ENCODE measurements at places on chromosomes 16 and 17.

DNA sequence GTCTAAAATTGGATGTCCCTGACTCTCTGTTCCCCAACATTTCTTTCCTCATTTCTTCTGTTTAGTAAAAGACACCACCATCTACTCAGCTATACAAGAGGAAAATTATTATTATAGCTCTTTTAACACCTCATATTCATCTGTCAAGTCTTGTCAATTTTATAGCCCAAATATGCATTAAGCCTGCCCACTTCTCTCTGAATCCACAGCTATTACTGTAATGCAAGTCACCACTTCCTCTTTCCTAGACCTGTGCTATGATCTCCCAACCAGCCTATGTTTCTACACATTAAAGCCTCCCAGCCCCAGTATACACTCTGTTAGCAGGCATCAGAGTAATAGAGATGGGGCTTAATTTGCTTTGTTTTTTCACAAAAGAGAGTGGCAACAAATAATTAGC, 252.9 kb downstream of the GRIN2A start:
- peak; percentile 18 for DNase-seq

- no peak for DNase-seq
These were observed 50.6 kb downstream of the RAB11FIP3 start for GRCh38 chr16:476039-476438.

- no peak for DNase-seq
These were observed 128.3 kb downstream of the CCDC144A start for GRCh38 chr17:16818340-16818739.

GRCh38 chr16:17258848-17259713, 211.7 kb downstream of the XYLT1 start:
- DNase-seq: peak; percentile 53

DNA sequence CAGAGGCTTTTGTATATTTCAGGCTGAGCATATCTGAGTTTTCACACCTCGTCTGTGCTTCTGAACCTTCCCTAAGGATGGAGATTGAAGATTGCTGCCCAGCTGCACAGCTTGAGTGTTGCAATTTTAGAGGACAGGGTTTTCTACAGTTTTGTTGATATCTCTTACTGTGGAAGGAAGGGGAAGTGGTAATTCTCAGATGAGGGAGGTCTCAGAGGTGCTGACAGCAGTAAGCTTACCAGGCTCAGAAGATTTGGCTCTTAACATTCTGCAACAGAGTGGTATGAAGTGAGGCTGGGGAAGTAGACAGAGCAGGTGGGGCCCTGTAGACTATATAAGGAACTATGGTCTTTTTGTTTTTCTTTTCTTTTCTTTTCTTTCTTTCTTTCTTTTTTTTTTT, 45.8 kb upstream of the ARHGAP17 start:
- DNase-seq: no peak

DNA sequence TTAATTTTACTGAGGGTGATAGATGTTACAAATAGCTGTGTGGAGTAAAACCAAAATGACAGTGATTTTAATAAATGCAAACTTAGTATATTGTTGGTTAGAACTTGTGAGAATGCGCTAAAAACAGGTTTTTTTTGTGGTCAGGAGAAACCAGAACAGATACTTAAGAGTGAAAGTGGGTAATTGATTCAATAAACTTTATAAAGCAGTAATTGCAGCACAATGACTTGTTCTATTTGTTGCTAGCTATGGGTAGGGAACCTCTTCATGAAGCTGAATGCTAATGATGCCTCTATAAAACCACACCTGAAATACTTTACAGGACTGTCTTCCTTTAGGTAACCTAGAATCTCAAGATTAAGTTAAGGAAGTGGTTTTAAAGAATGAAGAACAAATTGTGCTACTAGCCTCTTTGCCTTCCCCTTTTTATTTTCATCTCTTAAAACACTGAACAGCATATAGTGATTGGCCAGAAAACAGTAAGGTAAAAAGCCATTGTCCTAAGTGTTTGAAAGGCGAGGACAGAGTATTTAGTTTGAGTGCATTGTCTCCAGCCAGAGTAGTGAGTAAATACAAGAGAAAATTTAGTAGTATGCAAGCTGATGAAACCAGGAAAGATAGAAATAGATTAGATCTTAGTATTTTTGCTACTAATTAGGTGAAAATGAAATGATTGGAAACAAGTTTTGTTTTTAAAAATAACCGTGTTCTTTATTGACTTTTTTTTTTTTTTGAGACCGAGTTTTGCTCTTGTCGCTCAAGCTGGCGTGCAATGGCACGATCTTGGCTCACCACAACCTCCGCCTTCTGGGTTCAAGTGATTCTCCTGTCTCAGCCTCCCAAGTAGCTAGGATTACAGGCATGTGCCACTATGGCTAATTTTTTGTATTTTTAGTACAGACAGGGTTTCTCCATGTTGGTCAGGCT, 6.0 kb downstream of the GGNBP2 start:
- DNase-seq: no peak

- DNase-seq: no peak
These were observed 14.7 kb downstream of the HOXB4 start for GRCh38 chr17:48563385-48563838.

DNA sequence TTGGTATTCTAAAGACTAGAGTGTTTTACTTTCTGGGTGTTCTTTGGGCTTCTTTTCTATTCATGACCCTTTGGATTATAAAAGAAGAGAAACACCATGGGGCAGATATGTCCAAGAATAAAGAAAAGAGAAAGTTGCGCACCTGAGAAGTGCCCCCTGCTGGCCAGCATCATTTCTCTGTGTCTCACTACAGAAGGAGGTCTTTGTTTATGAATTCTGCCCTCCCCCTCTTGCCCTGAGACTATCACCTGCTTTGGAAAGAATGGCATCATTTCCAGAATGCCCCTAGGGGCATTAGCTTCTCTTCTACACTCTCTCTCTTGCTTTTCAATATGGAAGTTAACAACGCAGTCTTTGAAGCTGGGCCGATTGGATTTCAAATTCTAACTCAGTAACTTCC, 45.0 kb downstream of the CDH13 start:
- DNase-seq: no peak

DNA sequence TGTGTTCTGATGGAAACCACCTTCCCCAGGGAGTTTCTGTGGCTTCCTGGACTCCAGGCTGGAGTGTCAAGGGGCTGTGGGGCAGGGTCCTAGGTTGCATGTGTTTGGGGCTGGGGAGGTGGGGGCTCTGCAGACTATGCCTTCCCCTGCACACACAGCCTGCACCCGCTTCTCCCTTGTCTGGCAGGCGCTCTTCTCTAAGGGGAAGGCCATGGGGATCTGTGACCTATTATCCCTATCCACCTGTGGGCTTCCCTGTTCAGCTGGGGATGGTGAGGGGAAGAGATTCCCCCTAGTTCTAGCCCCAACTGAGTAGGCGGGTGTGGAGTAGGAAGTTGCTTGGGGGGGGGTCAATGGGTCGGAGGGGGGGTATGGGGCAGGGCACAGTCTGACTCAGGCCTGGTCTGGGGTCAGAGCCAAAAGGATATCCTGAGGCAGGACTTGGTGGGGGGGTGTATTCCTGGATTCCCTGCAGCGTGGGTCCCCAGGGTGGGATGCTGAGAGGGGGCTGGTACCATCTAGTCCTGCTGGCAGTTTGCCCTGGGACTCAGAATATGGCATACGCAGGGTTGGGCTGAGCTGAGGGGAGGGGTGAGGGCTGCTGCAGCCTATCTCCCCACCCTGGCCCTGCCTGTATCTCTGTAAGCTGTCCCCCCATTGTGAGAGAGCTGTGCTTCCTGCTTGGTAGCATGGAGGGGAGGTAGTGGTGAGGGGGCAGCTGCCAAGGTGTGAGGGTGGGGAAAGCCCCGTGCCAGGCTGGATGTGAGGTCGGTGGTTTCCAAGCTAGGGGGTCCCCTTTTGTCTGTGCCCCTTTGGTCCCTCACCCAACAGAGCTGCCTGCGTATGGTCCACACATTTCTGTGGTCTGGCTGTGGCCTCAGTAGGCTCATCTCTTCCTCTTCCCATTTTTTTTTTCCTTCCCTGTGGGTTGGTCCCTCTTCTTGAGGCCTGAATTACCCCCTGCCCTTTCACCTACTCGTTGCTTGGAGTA, 14.7 kb downstream of the RARA start:
- DNase-seq: no peak

DNA sequence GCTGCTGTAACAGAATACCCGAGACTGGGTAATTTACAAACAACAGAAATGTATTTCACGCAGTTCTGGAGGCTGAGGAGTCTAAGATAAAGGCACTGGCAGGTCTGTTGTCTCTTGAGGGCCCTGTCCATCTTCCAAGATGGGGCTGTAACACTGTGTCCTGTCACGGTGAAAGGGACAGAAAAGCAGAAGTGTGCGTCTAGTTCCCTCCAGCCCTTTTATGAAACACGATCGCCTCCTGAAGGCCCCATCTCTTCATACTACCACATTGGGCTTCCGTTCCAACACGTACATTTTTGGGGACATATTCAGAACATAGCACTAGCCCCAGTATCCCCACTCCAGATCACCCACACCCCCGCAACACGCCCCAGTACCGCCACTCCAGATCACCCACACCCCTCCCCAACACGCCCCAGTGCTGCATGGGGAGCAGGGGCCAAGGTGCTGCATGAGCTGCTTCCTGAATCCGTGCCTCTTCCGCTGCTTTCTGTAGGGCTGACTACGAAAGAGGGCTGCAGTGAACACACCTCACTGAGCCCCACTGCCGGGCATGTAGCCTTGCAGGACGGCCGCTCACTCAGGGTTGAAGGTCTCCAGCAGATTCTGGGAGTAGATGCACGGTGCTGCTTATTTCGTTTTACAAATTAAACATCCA, 91.9 kb downstream of the RPTOR start:
- no peak for DNase-seq

DNA sequence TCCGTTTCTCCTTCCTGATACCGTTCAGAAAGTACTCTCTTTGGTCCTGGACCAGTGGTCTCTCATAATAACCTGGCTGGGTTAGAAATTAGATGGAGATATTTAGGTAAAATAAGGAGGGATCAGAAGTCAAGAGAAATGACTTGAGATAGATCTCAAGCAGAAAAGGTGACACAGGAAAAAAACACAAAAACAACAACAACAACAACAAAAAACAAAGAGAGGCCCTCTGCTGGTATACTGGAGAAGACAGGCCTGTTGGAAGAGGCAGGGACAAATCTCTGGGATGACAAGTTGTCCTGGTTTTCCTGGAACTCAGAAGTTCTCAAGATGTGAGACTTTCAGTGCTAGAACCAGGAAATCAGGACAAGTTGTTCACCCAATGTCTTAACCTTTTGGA, 430.5 kb downstream of the SHISA9 start:
- no peak for DNase-seq

DNA sequence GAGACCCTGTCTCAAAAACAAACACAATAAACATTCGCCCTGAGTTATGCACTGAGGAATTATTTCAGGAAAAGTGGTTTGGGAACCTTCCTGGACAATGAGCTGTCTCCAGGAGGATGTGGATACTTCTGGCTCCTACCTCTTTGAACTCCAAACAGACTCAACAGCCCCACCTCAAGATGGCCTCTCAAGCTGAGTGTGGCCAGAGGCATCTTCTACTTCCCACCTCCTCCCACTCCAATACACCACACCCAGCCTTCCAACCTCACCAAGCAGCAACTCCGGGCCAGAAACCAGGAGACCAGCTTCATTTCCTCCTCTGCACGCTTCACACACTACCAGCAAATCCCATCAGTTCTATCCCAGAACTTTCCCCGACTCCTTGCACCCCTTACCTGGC, 11.6 kb downstream of the HBQ1 start:
- no peak for DNase-seq

DNA sequence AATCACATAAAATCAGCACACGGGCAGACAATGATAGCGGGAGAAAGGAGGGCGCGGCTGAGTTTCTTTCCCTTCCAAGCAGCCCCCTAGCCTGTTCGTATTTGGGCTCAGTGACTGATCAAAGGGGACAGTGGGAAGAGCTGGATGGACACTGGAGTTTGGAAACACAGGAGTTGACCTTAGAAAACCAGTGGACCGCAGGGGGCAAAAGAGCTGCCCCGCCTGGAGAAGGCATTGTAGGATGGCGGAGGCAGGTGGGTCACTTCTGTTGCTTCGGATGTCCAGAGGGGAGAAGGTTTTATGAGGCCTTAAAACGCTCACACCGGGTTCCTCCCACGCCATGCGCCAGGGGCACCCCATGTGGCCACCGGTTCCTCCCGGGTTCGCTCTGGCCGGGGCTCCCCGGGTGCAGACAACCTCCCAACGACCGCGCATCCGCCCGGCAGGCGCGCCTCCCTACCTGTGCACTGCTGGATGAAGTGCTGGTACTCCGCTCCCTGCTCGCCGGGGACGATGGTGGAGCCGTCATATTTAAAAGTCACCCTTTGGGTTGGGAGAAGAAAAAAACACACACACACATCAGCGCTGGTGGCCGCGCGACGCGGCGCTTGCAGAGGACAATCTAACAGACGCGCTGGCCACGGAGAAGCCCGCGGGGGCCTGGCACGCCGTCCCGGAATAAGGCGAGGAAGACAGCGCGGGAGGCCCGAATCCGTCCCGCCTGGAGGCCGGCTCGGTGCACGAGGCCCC, 662 bp downstream of the COTL1 start:
- no peak for DNase-seq

- no peak for DNase-seq
These were observed 34.5 kb downstream of the MAP1LC3B start for GRCh38 chr16:87426423-87427215.
